ENCODE measurements at places on chromosomes 5 and 9.
A peak's percentile ranks its signal among the peaks of the same experiment; 100 is the strongest.

GRCh38 chr9:87461256-87461655, 36.4 kb upstream of the DAPK1 start:
- no peak for DNase-seq

DNA sequence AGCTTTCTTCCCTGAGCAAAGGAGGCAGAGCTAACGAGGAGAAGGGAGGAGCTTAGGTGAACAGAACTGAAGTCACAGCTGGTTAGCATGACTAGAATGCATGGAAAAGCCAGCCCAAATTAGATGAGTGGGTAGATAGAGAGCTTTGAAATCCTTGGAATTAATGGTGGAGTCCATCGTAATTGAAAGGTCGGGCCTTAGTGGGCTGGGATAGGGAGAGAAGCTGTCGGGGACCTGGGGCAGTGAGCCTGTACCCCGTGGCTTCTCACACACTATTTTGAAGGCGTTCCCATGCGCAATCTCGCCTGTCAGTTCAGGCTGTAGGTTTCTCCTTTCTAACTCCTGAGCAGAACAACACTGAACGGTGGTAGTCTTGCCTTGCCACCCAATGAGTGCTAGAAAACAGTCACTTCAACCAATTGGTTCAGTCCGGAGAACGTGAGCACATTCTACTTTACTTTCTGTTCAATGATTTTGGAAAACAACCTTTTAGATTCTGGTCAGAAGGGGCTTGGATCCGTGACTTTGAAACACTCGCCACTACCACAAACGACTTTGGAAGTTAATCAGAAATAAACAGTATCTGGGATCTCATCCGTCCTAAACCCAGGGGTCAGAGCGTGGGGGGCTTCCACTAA, 655 bp upstream of the RAI14 start:
- DNase-seq, result peak; percentile 75

DNA sequence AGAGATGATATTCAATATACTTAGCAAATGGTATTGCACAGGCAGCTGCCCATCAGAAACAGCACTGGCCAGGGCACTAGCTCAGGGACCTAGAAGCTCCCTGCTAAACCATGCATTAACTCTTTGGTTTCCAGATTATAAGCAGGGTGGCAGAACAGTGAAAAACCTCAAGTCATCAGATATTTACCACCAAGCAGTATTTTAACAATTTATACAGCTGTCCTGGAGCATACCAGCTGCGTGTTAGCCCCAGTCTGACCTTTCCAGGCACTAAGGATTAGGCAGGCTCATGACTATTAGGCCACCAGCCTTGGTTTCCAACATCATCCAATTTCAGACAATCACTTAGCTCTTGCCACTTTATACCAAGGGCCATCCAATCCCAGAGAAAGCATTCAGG, 326.5 kb downstream of the CAAP1 start:
- no peak for DNase-seq

DNA sequence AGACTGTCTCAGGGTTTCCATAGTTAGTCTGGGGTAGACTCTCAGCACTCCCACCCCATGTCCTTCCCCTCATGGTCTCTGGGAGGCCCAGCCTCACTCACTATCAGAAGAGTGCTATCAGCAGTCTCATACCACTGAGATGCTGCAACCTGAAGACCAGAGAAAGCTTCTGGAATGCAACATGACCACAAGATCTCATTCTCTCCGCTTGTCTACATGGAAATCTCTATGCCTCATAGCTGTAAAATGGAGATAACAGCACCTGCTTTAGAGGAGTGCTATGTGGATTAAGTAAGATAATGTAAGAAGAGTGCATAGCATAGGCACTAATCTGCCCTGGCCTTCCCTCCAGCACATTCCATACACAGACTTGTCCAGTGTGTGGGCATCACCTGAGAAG, 47.0 kb upstream of the ZNF169 start:
- DNase-seq, result no peak

DNA sequence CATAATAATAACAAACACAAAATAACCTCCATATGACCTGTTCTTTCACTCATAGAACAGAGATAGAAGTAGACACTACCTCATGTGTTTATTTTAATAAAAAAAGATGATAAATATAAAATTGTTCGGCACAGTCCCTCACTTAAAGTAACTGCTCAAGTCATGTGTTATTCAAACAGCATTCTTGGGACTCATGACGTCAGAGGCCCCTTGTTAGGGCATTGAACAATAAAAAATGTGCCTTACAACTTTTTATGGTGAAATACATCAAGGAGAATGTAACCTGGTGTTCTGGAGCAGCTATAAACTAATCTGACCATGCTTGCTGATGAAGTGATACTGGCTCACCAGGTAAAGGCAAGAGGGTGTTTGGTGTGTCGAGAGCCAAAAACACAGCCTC, 12.2 kb upstream of the NDFIP1 start:
- DNase-seq, result no peak

GRCh38 chr9:15178631-15179030, 128.4 kb downstream of the TTC39B start:
- no peak for DNase-seq

DNA sequence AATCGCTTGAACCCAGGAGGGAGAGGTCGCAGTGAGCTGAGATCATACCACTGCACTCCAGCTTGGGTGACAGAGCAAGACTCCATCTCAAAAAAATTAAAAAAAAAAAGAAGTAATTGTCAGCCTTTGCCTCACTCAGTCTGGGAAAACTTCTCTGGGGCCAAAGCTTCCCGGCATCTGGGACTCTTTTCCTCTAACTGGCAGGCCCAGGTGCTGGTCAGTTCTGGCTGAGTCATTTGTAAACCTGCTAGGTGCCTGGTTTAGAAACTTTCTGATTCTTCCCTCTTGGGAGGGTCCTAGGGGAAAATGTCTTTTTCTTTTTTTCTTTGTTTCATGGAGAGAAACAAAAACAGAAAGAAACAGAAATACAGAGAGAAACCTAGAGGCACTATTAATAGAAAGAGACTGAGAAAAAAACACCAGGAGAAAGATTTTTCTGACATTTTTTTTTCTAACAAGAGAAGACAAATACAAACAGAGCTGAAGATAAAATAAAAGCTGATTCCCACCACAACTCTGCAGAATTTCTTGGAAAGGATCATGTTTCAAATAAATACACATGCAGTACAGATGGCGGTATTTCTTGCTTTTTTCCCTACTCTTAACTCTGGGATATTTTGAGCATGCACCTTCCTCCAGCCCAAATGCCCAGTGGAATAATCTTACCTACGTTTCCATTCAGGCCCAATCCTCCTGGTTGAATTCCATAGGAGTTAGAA, 22.1 kb upstream of the UBAP2 start:
- DNase-seq, result no peak

- DNase-seq, result no peak
These were observed 52.3 kb upstream of the ADAMTS2 start for GRCh38 chr5:179397516-179397915.

GRCh38 chr9:114349713-114350480, 20.2 kb downstream of the ORM2 start:
- no peak for DNase-seq

DNA sequence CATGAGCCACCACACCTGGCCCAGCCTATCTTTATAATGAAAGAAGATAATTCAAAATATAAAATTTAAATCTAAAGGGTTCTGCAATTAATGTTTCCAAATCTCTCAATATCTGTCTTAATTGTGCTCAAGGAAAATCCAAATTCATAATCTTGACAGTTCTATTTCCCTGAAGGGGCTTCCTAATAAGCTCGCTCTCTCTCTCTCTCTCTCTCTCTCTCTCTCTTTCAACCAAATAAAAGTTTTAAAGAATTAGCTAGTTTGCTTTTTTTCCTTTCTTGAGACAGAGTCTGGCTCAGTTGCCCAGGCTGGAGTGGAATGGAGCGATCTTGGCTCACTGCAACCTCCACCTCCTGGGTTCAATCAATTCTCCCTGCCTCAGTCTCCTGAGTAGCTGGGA, 13.2 kb upstream of the SCAI start:
- DNase-seq, result no peak

DNA sequence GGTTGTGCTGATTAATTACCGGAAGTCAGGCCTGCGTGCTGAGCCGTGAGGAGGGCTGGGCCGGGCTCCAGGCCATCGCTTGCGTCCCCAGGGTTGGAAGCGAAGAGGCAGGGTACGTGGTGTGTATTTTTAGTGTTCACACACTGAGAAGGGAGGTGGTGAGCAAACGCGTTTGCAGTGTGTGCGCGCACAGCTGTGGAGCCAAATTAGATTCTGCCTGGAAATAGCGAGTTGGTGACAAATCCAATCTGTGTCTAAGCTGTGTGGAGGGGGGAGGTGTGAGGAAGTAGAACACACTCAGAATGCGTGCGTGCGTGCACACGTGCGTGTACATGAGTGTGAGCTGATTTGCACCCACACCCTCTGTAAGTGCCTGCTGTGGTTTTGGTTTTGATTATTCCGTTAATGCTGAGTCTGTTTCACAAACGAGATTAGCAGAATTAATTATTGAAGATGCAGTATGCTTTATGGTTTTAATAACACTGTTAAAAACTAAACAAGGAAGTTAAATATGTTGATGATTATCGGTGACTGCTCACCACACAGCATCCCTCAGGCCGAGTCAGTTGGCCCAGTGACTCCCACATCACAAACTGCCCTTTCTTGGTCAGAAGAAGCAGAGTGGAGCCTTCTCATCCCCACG, 111.8 kb upstream of the FCN2 start:
- no peak for DNase-seq

DNA sequence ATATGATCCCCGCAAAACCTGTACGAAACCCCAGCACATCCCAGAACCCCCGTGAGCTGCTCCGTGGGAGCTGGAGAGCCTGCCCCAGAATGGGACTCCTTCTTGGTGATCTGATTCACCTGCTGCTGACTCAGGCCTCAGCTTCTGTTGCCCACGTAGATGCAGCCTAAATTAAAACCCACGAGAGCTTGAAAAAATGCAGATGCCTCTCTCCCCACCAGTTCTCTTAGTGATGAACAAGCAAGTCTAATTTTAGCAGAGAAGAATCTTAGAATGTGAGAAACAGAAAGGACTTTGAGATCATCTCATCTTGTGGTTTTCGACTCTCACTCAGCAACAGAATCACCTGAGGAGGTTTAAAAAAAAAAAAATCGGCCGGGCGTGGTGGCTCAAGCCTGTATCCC, 57.6 kb downstream of the TMOD1 start:
- DNase-seq, result no peak

- DNase-seq, result no peak
These were observed 55.9 kb upstream of the KLF9 start for GRCh38 chr9:70470050-70471015.

DNA sequence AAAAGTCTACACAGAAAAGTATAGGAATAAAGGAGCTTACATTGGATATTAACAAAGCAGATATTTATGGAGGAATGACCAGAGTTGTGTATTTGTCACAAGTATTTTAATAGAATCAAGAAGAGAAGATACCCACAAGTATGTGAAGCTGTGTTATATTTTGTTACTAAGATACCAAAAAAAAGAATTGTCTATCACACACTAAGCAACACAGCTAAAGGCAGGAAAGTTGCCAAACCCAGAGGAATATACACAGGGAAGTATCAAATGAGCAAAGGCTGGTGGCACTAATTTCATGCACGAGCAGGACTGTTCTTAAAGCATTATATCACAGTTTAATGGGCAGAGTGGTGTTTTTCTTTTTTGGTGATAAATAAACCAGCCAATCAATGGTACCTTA, 30.9 kb upstream of the RAI14 start:
- DNase-seq, result no peak

DNA sequence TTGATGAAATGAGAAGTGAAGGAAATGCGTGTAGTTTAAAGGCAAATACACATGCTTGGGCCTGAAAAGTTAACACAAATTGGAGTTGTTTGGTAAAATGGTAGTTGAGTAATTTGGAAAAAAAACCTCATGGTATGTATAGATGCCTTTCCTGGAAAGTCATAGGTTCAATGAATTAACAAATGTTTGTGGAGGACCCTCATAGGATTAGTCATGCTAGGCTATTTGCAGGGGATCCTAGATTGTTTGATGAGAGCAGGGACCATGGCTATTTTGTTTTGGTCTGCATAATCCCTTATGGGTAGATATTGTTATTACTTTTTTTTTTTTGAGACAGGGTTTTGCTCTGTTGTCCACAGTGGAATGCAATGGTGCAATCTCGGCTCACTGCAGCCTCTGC, 93.5 kb upstream of the NR3C1 start:
- no peak for DNase-seq

GRCh38 chr9:6076851-6077250, 61.4 kb upstream of the RANBP6 start:
- DNase-seq, result no peak

- no peak for DNase-seq
These were observed 207.2 kb upstream of the DAPK1 start for GRCh38 chr9:87290241-87291052.

DNA sequence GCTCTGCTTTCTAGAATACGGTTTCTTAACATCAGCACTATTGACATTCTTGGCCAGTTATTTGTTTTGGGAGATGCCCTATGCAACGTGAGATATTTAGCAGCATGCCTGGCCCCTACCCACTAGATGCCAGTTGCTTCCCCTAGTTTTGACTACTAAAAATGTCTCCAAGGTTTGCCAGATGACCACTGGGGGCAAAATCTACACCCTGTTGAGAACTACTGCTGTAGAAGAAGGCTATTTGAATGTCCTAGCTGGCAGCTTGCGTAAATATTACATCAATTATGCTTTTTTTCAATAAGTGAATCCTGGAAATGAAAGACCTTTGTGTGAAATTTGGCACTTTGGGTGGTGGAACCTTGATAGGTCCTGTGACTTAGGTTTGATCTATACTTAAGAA, 5.0 kb downstream of the NCBP1 start:
- DNase-seq, result no peak

DNA sequence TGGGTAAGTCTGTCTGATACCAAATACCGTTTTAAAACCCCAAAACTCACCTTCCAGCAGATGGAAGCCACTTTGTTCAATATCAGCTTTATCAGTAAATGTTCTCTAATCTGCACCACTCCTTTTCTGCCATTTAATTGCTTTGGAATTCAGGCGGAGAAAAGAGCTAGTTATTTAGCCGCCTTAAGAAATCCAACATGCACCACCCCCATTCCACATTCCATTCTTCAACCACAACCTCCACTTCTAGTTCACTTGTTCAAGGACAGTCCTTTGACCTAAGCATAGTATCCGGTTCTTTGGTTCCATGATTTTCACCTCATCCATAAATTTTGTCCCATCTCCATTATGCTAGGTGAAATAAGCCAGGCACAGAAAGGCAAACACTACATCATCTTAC, 240.1 kb downstream of the DNAH5 start:
- no peak for DNase-seq

- no peak for DNase-seq
These were observed 181.1 kb upstream of the WWC1 start for GRCh38 chr5:168110384-168110783.

DNA sequence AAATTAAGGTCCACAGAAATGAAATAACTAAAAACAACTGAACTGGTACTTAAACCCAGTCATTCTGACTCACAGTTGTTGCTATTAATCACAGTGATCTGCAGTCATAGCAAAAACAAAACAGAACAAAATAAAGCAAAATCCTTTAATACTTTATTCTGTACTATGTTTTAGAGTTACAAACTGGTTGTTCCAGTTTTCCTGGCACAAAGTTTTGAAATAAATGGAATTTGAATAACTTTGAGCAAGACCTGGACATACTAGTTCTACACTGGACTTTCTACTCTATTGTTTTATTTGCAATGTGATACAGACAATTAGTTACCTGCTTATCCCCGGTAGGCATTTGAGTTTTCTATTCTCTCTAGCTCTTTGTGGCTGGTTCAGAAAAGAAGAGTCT, 147.9 kb downstream of the DMRT2 start:
- no peak for DNase-seq
